Suprapubic skin (tissue), 4 donors: ENCODE measurements at places on chromosomes 2 and 18.

DNA sequence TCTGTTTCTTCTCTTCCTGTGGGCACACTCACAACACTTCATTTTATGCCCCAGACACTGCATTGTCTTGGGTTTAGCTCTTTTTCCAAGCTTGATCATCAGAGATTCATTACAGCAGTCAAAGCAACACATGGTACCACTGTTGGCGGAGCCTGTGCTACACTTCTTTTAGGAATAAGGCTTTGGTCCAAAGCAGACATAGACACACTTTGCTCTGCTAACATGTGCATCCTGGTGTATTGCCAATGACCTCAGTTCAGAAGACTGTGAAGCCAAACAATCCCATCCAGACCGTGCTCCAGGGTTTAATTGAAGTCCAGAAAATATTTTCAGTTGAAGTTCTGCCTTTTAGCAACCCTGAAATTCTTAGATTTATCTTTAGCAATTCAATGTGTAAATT is 354.6 kb upstream of the RAB12 start:
- no peak for DNase-seq

- peak; percentile 80 for DNase-seq
These were observed 227.9 kb downstream of the GBX2 start for GRCh38 chr2:235940330-235940729.

DNA sequence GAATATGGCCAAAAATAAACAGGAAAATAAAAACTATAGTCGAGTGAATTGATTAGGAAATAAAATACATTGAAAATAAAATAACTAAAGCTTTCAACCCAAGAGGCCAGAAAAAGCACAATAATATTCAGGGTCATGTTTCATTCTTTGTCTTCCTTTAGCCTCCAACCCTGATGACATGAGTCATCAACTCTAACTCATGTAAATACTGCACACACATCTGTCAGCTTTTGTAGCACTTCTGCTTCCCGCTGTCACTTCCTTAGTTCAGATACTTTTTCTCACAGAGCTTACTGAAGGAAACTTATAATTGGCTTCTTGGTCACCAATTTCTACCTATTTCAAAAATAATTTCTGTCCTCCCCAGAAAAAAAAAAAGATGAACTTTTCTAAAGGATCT is 112.8 kb downstream of the UPP2 start:
- no peak for DNase-seq

- DNase-seq: no peak
These were observed 90.6 kb downstream of the SLC4A3 start for GRCh38 chr2:219718066-219718465.

GRCh38 chr2:193583638-193584400 is 1389.1 kb upstream of the TMEFF2 start:
- DNase-seq: no peak

DNA sequence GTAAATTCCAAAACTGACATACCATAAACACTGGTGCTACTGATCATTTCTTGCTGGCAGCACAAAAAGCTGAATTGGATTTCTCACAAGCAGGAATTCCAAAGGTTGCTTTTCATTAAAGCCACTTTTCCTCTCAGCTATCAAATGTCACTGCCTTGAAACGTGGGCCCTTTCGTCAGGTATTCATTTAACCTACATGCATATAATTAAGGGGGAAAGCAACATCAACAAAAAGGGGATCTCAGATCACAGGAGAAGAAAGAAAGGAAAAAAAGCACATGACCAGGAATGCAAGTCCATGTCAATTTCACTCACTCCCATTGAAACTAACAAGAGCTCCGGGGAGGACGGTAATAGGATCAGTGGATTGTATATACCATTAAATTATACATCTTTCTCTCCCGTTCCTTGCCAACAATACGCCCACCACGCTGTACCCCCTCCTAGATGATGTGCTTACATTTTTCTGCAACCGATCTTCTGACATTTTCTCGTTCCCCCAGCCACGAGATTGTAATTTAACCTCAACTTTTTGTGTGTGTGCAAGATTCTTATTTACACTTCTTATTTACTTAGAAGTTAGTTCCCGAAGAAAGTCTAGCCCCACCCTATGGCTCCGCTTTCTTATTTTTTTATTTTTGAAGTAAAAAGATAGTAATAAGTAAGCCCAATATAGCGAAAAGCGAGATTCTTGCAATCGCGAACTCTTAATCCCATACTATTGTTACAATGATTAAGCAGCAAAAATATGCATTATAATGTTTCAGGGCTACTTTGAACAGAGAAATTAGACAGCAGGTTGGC is 725 bp downstream of the FIGN start:
- no peak for DNase-seq

DNA sequence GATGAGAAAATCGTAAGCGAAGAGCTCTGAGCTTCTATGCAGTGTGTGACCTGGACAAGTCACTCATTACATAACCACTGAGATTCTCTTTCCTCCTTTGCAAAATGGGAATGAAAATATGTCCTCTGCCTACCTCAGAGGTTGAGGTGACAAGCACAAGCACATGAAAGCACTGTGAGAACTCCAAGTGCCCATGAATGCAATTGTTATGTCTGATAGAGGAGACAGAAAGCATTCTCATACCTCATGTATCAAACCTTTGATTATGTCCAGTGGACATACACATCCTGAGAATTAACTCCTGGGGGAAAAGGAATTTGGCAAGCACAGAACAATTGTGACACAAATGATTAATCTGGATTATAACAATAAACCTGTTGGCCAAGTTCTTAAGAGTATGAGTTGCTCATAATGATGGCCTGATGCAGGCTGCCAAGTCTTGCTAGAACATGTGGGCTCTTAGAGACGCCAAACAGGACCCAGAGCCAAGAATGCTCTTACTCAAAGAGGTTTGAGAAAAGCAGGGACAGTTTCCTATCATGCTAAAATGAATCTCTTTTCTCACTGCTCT is 8.5 kb upstream of the RMDN2 start:
- no peak for DNase-seq

DNA sequence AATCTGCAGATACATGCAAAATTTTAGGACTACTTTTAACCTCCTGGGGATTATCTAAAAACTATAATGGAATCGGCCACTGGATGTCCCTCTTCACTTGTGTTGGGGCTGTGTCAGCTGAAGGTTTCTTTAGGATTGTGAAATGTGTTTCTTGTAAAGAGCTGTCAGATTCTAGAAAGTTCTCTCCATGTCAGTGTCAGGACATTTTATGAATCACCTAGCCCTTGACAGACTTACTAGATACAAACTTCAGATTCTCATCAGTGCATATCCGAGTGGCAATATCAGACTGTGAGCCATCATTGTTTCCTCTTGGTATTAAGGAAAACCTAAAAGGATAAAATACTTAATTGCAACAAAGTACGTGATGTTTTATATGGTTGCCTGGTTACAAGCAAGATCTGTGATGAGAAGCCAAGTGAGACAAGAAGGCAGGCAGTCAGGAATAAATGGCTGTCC is 107.3 kb downstream of the CPS1 start:
- no peak for DNase-seq

GRCh38 chr2:101883860-101884259 is 107.9 kb upstream of the IL1R2 start:
- DNase-seq: no peak
